GM06990 (cell line): ENCODE measurements at places on chromosomes 2 and 18.
A peak's percentile ranks its signal among the peaks of the same experiment; 100 is the strongest.

DNA sequence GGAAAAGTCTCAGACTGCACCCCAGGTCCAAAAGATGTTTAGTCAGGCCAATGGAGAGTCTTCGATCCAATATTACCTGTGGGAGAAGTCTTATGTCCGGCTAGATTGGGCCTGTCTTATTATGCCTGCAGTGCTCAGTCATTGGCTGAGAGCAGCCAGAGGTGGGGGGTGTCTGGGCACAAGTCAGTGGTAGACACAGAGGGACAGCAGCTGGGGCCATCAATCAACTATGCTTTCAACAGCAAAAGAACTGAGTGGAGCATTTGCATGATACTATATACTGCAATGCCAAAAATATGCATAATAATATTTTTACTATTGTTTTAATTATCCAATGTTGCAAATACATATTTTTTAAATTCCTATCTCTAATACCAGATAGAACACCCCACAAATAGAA lies 298.6 kb upstream of the CDH20 start:
- DNase-seq: no peak

DNA sequence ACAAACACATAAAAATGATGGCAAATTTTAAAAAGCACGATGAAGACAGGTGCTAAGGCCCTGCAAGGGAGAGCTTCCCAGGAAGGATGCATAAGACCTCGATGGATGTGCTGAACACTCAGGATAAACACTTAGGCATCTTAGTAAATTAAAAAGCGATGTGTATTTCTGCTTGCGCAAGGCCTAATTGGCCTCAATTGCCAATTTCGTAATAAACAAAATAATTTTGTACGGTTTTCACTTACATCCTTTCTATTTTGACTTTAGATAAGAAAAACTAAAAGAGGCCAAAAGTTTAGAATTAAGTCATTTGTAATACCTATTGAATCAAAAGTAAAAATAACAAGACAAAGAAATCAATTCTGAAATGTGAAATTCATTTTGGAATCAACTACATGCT lies 189.1 kb downstream of the TCF4 start:
- DNase-seq: no peak

DNA sequence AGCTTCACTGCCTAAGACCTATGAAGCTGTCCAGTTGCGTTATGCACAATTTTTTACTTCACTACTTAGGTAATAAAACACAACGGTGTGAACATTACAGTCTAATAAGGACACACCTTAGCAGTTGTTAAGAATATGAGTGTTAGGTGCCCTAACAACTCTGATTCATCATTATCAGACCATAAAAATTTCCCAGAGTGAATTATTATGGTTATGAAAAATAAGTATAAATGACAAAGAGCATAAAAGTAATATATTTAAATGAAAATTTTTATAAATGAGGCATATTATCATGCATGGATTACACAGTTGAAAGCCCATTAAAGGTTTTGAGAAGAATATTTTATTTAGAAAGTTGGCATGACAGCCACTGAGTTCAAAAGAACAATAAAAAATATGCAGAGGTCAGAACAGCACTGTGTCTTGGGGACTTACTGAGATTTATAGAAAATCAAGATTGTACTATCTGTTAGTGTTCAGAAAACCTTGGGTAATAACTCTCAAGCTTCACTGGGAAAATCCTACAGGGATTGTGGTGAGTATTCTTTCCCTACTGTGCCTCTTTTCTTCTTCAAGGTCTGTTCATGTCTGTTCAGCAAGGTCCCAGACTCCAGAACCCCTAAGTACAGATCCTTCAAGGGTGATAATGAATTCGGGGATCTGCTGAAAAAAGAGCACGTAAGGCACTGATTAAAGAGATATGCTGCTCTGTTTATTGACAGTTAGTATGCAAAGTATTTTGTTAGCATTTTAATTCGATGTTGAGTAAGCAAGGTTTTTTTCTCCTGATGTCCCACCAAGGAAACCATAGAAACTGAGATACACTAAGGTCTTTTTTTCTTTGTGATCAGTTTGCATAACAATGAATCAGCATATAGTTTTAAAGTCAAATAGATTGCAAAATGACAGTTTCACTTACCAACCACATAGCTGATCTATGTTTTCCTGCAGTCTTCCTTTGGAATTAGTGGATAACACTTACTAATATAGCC lies 250.0 kb downstream of the DSEL start:
- DNase-seq: no peak

DNA sequence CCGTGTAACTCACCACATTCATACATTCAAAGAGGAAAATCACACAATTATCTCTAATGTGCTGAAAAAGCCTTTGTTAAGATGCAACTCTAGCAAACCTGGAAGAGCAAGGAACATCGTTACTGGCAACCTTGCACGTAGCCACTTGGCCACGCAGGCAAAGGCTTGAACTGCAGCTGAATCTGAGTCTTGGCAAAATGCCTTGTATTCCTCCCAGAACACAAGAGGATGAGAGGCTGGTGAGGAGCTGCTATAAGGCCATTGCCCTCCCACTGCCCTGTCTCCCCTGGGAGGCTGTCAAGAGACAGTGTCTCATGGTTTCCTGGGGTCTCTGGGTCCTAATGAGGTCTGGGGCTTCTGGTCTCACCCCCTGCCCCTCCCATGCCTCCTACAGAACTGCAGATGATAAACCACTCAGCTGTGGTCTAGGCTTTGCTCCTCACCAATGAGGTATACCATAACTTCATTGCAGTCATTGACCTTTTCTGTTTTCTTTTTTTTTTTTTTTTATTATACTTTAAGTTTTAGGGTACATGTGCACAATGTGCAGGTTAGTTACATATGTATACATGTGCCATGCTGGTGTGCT lies 141.4 kb downstream of the SPP2 start:
- no peak for DNase-seq

GRCh38 chr2:36214691-36215090 lies 140.9 kb upstream of the CRIM1 start:
- DNase-seq: no peak

DNA sequence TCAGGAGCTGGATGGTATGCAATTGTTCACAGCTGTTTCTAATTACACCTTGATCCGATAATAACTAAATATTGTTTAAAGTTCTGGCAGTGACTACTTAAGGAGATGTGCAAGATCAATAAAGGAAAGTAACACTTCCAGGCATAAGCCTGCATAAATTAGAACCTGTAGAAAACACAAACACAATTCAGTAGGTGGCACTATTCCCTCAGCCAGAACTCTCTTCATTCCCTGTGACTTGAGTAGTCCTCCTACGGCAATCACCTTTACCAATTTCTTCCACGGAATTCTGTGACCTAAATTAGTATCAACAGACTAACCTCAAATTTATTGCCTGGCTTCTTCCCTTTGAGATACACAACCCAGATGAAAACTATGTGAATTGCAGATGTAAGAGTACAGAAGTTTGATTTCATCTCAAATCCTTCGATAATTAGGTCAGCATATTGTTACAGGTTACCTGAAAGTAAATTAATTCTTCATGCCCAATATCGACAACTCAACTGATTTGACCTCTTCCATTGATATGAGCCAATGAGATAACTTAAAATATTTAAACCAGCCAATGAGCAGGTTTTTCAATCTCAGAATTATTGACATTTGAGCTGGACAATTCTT lies 137.8 kb downstream of the PID1 start:
- no peak for DNase-seq

- peak; percentile 61 for DNase-seq
Measured at GRCh38 chr2:98730707-98731040, 258 bp downstream of the MGAT4A start.

- no peak for DNase-seq
Measured at GRCh38 chr2:148102641-148103040, 81.8 kb downstream of the MBD5 start.

GRCh38 chr18:13268158-13269012 lies 49.8 kb downstream of the LDLRAD4 start:
- DNase-seq: no peak

DNA sequence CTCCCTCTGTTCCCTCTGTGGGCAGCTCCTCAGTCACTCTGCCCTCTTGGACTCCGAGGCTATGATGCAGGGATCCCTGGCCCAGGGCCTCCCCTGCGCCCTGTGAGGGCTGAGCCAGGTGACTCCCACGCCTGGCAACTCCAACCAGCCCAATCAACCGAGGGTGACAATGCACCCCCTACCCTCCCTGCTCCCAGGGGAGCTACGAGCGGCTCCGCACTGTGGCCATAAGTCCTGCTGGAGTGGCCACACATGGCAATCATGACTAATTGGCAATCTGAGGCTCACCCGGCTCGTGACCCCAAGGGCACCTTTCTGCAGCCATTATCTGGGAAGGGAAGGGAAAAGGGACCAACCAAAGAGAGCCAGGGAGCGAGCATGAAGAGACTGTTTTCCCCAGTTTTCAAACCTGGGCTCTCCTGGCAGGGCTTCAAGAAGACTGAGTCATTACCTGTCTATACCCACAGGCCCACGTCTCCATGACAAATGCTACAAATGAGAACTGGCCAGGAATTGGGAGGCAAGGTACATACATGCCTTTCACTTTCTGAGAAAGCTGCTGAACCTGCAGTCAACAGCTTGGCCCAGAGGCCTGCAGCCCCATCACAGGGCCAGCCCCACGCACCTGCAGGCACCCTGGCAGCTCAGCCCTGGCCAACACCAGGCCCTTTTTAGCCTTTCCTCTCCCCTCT lies 45.1 kb downstream of the RPL31 start:
- DNase-seq: no peak

- no peak for DNase-seq
Measured at GRCh38 chr2:1518867-1519530, 105.7 kb downstream of the TPO start.

- no peak for DNase-seq
Measured at GRCh38 chr2:211204456-211204855, 648.1 kb downstream of the CPS1 start.

- DNase-seq: peak; percentile 32
Measured at GRCh38 chr18:63284827-63285733, 34.5 kb downstream of the BCL2 start.
